Activated CD8-positive, alpha-beta T cell treated with anti-CD3 and anti-CD28 coated beads for 36 hours (primary cell): ENCODE measurements at places on chromosomes 12 and 14. TPM values are rescaled to one million over a fixed set of nuclear protein-coding genes. Genes with fewer than 3 reads are reported as not detected.
A peak's percentile ranks its signal among the peaks of the same experiment; 100 is the strongest.

DNA sequence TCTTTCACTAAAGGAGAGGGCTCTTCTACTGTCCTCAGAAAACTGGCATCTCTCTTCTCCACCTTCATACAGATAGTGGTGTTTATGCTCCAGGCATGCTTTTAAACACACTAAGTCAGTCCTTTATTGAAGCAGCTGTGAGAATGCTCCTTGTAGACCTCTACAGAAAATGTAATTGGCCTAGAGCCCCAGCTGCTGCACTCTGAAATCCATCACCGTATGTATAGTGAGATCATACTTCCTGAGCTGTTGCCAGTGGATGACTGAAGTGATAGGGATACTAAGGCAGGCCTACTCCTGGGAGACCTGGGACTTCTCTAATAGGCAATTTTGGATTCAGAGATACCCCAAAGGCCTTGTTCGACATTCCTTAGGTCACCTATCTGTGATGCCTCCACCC lies 535.4 kb downstream of the RPS29 start:
- no peak overlapping the region for H3K4me3 ChIP-seq
- no peak overlapping the region for H3K27ac ChIP-seq
- H3K36me3 ChIP-seq, result no peaks in the 10 kb centered on the region
- H3K27me3 ChIP-seq, result no peaks in the 10 kb centered on the region
- DNase-seq, result no peak

GRCh38 chr12:117140397-117141096 lies 41.3 kb upstream of the TESC start:
- no peak for DNase-seq
- peaks cover 7% of the 10 kb centered on the region for H3K4me1 ChIP-seq
- peaks cover 9% of the 10 kb centered on the region for H3K36me3 ChIP-seq

DNA sequence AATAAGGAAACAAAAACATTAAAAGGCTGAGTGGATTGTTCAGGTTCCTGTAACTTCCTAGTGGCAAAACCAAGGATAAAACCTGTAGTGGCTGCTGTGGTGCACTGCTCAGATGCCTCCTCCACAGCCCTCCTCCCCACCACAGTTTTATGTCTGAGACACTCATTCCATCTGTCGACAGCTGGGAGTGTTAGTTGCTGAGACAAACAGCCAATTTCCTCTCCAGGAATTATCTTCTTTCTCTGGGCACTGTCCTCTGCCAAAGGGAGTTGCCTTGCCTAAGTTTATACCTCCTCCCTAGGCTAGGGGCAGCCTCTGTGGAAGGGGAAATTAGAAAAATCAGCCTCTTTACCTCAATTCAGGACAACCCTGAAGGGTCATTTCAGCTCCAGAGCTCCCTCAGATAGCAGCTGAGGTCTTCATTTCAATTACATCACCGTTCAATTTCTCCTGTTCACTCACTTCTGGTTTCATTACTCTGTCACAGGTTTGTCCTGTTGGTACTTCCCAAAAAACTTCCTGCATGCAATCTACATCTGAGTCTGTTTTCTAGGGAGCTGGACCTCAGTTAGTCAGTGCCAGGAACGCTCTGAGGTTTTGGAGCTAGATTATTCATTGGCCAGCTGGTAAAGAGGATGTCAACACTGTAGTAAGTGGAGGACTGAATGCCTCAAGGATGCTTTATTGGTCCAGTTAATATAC lies 74.9 kb upstream of the ATP2B1 start:
- H3K36me3 ChIP-seq, result peaks cover 6% of the 10 kb centered on the region
- H3K27me3 ChIP-seq, result no peaks in the 10 kb centered on the region
- no peak overlapping the region for H3K27ac ChIP-seq
- H3K4me1 ChIP-seq, result no peaks in the 10 kb centered on the region
- no peak overlapping the region for H3K4me3 ChIP-seq

DNA sequence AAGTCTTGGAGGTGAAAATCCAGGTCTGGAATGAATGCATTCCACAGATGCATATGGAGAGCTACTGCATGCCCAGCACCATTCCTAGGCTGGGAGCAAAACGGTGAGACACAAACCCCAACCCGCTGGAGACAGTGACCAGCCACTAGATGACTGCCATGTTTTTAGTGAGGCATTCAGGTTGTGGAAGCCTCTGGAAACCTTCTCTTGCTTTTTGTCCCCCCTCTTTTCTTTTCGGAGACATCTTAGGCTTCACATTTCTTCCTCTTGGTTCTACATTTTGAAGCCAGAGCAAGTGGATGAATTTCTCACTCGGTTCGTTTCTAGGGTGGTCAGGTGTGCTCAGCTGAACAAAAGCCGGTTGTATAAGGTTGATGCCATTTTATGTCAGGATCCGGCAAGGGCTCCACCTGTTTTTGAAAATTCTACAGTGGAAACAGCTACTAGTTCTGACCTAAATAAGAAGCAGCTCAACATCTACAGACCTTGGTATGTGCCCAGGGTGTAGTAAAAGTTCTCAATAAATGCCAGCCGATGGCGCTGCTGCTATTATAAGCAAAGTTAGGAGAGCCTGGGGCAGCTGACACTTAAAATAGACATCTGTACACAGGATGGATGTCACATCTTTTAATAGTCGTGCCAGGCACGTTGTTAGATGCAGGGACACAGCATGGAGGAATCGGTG lies 1.8 kb upstream of the ZNF839 start:
- H3K4me1 ChIP-seq, result peaks cover 49% of the 10 kb centered on the region
- H3K27ac ChIP-seq, result peak overlapping the region; percentile 95
- peak; percentile 77 for DNase-seq
- H3K27me3 ChIP-seq, result no peaks in the 10 kb centered on the region
- H3K36me3 ChIP-seq, result no peaks in the 10 kb centered on the region
- peak overlapping the region; percentile 96 for H3K4me3 ChIP-seq

- DNase-seq, result no peak
- no peak overlapping the region for H3K4me3 ChIP-seq
- H3K27me3 ChIP-seq, result peaks cover 20% of the 10 kb centered on the region
- H3K4me1 ChIP-seq, result no peaks in the 10 kb centered on the region
Observed at GRCh38 chr12:97275728-97276590, 186.6 kb upstream of the RMST start.

GRCh38 chr12:120263748-120264085 lies 1.8 kb downstream of the PXN start:
- peak overlapping the region; percentile 64 for H3K27ac ChIP-seq
- H3K27me3 ChIP-seq, result no peaks in the 10 kb centered on the region
- H3K4me3 ChIP-seq, result peak overlapping the region; percentile 78
- peaks cover 58% of the 10 kb centered on the region for H3K4me1 ChIP-seq

DNA sequence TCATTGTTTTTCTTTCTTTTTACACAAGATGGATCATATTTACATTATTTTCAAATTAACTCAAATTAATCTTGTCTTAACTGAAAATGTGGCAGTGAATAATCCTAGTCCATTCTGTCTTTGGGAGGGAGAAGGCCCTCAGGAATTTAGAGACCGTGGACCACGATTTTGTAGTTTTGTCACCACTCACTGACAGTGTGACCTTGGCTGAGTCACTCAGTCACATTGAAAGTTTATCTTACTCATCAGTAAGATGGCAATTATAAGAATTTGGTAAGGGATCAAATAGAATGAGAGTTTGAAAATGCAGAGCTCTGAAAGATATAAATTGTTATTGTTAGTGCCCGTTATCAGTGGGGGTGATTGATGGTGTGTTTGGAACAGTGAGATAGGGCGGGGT lies 16.4 kb downstream of the FOXJ2 start:
- H3K27me3 ChIP-seq, result no peaks in the 10 kb centered on the region
- no peak overlapping the region for H3K4me3 ChIP-seq
- no peak overlapping the region for H3K27ac ChIP-seq
- H3K36me3 ChIP-seq, result peaks cover 52% of the 10 kb centered on the region

GRCh38 chr14:105067140-105067968 lies 2.1 kb upstream of the GPR132 start:
- H3K27ac ChIP-seq, result peak overlapping the region; percentile 96
- peaks cover 9% of the 10 kb centered on the region for H3K36me3 ChIP-seq
- DNase-seq, result peak; percentile 84
- no peak overlapping the region for H3K4me3 ChIP-seq

DNA sequence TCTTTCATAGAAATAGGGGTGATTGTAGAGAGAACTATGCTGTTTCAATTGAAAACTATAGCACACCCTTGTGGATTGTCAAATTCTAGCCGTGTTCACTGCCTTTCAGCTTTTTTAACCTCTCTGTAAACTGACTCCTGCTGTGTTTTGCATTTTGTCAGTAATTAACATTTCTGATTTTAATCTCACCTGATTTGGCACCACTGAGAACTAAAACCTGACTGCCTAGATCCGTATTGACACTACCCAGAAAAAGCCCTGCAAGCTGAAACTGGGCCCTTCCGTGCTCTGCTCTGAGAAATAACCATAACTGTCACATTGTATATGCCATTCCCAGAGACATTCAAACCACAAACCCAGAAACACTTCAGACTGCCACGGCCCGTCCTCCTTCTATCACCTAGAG lies 26.6 kb upstream of the ETV6 start:
- peaks cover 3% of the 10 kb centered on the region for H3K4me1 ChIP-seq
- DNase-seq, result no peak
- H3K27ac ChIP-seq, result no peak overlapping the region

GRCh38 chr12:69348162-69348938 lies at the start of gene LYZ:
LYZ (plus strand) TSS chr12:69348381; CDS start chr12:69348409, 28 bp downstream.
- no peak for DNase-seq
- no peak within 1 kb of the TSS for H3K27ac ChIP-seq
- no peaks in the 10 kb centered on the region for H3K36me3 ChIP-seq
- H3K27me3 ChIP-seq, result peaks cover under 1% of the 10 kb centered on the region

DNA sequence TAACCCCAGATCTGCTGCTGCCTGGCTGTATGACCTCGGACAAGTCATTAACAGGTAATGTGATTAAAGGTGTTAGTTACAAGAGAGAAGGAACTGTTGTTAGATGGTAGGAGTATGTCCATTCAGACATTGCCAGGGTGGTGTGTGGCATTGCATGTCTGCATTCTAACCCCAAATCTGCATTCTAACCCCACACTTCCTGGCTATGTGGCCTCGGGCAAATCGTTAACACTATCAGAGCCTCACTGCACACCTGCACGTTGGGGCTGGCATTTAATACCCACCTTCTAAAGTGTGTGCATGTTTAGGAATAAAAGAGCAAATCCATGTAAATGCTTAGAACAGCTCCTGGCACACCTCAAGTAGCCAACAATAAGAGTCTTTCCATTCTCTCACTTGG lies 46.4 kb downstream of the CHST11 start:
- no peaks in the 10 kb centered on the region for H3K27me3 ChIP-seq
- H3K4me3 ChIP-seq, result no peak overlapping the region
- H3K27ac ChIP-seq, result no peak overlapping the region
- peaks cover 72% of the 10 kb centered on the region for H3K4me1 ChIP-seq
- peaks cover 3% of the 10 kb centered on the region for H3K36me3 ChIP-seq

DNA sequence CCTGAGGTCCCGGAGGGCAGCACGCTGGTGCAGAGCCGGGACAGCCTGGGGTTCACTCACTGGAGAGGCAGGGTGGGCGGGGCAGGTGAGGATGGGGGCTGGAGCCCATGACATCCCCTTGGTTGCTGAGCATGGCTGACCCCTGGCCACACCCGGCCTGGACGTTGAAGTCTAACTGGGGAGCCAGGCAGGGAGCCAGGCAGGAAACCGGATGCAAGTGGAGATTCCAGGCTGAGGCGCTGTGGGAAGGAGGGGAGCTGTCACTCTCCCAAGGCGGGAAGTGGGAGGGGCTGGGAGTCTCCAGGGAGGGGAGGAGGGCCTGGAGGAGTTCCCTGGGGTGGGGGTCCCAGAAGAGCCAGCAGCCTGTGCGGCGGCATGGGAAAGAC lies 7.7 kb upstream of the INF2 start:
- H3K27ac ChIP-seq, result no peak overlapping the region
- no peak for DNase-seq
- peaks cover 36% of the 10 kb centered on the region for H3K4me1 ChIP-seq

DNA sequence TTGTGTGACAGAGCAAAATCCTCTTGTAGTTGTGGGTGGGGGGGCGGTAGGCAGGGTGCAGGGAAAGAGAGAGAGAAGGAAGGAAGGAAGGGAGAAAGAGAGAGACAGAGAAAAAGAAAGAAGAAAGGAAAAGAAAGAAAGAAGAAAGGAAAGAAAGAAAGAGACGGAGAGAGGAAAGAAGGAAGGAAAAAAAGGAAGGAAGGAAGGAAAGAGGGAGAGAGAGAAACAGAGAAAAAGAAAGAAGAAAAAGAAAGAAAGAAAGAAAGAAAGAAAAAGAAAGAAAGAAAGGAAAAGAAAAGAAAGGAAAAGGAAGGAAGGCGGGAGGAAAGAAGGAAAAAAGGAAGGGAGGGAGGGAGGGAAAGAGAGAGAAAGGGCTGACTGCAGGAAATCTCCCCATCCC lies 17.6 kb upstream of the FAIM2 start:
- no peaks in the 10 kb centered on the region for H3K36me3 ChIP-seq
- no peak for DNase-seq
- peaks cover 2% of the 10 kb centered on the region for H3K4me1 ChIP-seq

- peaks cover 11% of the 10 kb centered on the region for H3K27me3 ChIP-seq
- H3K27ac ChIP-seq, result no peak overlapping the region
- peaks cover under 1% of the 10 kb centered on the region for H3K4me1 ChIP-seq
- peaks cover 5% of the 10 kb centered on the region for H3K36me3 ChIP-seq
Observed at GRCh38 chr12:4478933-4479332, 33.3 kb upstream of the FGF6 start.

- no peaks in the 10 kb centered on the region for H3K27me3 ChIP-seq
- peaks cover 3% of the 10 kb centered on the region for H3K36me3 ChIP-seq
- peak; percentile 53 for DNase-seq
- no peak overlapping the region for H3K4me3 ChIP-seq
- H3K4me1 ChIP-seq, result peaks cover 62% of the 10 kb centered on the region
Observed at GRCh38 chr12:10293151-10293550, 14.5 kb upstream of the KLRD1 start.

- H3K27ac ChIP-seq, result peak overlapping the region; percentile 94
- H3K27me3 ChIP-seq, result no peaks in the 10 kb centered on the region
- no peaks in the 10 kb centered on the region for H3K36me3 ChIP-seq
- peak; percentile 90 for DNase-seq
- peak overlapping the region; percentile 69 for H3K4me3 ChIP-seq
- H3K4me1 ChIP-seq, result peaks cover 56% of the 10 kb centered on the region
Observed at GRCh38 chr14:49971156-49972130, 78.6 kb downstream of the ARF6 start.

Gene CIT
- 48.4 TPM for total RNA-seq

Gene ACVRL1
- not detected for total RNA-seq

Gene SCN8A
- 0.77 TPM for total RNA-seq

Gene BEST3
- not detected for total RNA-seq

Gene MAP3K9
- 9.6 TPM for total RNA-seq

Gene CEP170B
- total RNA-seq, result 2.2 TPM
